ENCODE measurements at places on chromosomes 2 and 18.

GRCh38 chr2:41836948-41837347, 210.9 kb upstream of the PKDCC start:
- DNase-seq, result no peak

DNA sequence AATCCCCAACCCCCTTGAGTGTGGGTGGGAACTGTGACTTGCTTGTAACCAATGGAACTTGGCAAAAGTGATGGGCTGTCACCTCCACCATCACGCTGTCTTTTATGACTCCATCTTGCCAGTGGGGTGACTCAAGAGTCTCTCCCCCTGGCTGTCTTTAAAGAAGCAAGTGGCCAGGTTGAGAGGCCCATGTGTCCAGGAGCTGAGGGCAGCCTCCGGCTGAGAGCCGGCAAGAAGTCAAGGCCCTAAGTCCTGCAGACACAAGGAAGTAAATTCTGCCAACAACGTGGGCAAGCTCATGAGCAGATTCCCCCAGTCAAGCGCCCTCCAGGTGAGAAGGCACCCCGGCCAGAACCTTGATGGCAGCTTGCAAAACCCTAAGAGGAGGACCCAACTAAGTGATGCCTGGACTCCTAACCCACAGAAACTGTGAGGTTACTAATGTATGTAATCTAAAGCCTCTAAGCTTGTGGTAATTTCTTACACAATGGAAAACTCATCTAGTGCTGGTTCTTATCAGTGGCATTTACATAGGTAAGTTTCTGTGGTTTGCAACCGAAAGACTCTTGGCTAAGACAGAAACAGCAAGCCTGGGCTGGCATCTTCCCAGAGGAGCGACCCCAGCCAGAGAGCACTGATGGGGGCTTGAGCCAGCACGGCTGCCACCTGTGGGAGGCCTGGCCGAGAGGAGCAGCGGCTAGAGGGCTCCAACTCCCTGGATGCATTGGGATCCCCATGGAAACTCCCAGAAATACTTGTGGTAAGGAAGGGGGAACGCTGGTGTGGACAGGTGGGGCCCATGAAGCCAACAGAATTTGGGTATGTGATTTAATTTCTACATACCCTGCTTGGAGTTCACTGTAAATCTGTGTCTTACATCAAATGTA, 49.3 kb downstream of the CIB4 start:
- peak; percentile 20 for DNase-seq

- no peak for DNase-seq
These were observed 1043.0 kb upstream of the POU3F3 start for GRCh38 chr2:103810875-103811274.

DNA sequence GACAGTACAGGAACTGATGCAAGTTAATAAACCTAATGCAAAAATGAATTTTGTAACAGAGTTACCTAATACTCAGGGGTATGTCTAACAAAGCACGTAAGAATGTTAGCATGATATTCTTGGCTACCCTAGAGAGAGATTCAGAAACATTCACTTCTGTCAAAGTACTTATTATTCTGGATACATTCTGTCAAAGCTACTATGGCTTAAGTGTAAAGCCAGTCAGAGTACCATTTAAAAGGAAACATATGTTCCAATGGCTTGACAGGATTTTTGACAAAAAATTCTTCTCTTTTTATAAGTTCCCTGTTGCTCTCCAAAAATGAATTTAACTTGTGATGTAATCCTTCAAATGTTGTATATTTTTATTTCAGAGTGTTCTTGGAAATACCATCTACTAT, 85.5 kb downstream of the PIGN start:
- no peak for DNase-seq

DNA sequence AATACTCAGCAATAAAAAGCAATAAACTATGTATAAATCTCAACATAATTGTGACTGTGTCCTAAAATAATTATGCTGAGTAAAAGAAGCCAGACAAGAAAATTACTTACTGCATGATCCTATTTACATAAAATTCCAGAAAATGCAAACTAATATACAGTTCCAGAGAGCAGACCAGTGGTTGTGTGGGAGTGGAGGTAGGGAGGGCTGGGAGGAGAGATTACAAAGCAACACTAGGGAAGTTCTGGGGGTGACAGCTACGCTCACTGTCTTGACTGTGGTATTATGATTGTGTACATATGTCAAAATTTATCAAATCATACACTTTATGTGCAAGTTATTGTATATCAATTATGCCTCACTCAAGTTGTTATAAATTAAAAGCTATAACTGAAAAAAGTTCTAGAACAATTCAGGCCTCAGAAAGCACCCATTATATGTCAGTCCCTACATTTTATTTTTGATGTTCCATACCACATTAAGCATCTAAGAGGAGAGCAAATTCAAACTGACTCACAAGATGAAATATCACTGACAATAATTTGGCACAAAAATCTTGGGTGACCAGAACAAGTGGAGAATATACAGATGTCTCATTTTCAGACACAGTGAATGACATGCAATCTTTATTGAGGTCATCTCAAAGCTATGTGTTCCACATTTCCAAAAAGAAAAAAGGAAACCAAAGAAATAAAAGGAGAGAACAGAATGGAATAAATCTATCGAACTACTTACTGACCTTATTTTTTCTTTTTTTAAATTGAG, 85.1 kb downstream of the ANTXR1 start:
- no peak for DNase-seq

GRCh38 chr18:21444465-21445212, 155.9 kb downstream of the ESCO1 start:
- DNase-seq, result no peak

- no peak for DNase-seq
These were observed 555.2 kb downstream of the STK39 start for GRCh38 chr2:167692191-167692590.

GRCh38 chr2:5905661-5906060, 213.5 kb downstream of the SOX11 start:
- no peak for DNase-seq

DNA sequence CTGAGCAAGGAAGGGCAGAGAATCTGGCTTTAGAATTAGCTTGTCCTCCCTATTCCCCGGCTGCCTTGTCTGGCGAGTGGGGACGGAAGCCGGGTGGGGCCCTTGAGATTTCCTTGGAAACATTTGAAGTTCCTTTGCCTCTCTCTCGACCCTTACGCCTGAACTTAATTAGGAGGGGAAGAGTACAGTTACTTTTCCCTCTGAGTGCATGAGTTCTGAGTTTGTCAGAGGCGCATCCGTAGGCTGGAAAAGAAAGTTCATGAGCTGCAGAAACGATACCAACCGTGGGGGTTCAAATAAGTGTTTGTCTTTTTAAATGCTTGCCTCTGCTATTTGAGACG, 468 bp downstream of the PIKFYVE start:
- DNase-seq, result no peak

GRCh38 chr2:96324721-96325040, 436 bp upstream of the ITPRIPL1 start:
- DNase-seq, result no peak

GRCh38 chr2:201597397-201597796, 45.9 kb downstream of the TMEM237 start:
- no peak for DNase-seq

GRCh38 chr2:177383935-177384334, 8.6 kb upstream of the AGPS start:
- DNase-seq, result no peak

- DNase-seq, result no peak
These were observed 36.2 kb downstream of the EIF2AK3 start for GRCh38 chr2:88590998-88591613.

- DNase-seq, result no peak
These were observed 184.8 kb upstream of the SOX11 start for GRCh38 chr2:5507367-5507766.
